ENCODE measurements at places on chromosomes 1 and 21.

DNA sequence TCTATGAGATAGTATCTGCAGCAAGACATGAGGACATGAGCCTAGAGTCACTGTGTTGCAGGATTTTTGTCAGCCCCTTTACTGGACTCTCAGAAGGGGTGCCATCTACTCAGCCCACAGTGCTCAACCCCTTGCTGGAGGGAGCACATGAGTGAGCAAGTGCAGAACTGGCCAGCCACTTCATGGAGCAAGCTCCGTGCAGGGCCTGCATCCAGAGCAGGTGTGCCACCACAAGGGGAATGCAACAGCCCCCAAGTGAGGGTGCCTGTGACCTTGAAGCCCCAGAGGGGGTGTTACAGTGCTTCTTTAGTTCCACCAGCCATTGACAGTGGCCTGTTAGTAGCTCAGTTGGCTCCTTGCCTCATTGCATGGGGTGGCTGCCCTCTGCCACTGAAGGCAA is 649.7 kb downstream of the PLPP3 start:
- no peak for DNase-seq

DNA sequence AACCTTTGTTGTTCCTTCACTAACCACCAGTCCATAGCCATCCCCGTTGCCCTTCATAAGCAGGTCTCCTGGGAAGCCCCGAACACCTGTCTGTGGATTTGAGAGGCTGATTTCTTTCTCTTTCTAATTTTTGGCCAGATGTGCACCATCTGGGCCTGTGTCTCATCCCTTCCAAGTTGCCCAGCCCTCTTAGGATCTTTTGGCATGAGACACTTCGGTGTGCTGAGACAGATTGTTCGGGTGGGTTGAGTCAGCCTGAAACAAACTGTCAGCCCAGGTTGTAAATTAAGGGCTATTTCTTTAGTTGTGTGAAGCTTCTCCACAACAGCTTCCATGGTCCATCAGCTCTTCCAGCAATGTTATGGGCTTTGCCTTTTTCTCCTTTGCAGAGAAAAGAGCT is 1.4 kb upstream of the DNAJC11 start:
- DNase-seq = no peak

GRCh38 chr21:38949070-38949380 is 143.3 kb downstream of the ETS2 start:
- DNase-seq = no peak

GRCh38 chr1:21396516-21396915 is 43.4 kb upstream of the NBPF3 start:
- no peak for DNase-seq

DNA sequence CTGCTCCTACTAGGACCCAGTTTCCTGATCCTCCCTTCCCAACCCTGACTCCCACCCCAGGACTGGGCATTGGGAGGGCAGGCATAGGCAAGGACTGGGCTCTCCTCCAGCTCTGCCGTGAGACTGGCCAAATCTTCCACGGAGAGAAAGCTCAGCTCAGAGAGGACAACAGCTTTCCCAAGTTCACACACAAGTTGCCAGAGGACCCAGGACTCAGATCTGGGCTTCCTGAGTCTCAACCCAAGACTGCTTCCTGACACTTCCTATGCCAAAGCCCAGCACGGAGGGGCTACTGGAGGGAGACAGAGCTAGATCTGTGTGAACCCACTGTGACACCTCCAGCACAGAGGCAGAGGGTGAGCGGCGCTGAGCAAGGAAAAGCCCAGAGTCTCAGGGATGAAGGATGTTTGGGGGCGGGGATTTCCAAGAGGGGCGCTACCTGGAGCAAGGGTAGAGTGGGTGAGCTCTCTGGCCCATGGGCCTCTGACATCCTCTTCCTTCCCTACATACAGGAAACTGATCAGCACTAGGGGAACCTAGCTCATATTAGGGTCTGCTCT is 7.1 kb downstream of the PDZK1IP1 start:
- DNase-seq = no peak

DNA sequence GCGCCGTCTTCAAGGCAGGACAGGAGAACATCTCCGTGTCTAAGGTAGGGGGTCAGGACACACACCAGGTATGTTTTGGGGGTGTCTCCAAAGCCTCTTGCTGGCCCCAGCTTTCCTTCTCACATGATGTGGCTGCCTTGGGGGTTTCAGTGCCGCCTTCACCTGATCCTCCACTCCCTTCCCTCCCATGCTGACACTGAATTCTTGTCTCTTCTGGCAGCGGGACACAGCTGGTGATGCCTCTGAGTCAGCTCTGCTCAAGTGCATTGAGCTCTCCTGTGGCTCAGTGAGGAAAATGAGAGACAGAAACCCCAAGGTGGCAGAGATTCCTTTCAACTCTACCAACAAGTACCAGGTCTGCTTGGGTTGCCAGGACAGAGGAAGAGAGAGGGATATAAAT is 13.5 kb downstream of the ATP1A2 start:
- peak; percentile 31 for DNase-seq

DNA sequence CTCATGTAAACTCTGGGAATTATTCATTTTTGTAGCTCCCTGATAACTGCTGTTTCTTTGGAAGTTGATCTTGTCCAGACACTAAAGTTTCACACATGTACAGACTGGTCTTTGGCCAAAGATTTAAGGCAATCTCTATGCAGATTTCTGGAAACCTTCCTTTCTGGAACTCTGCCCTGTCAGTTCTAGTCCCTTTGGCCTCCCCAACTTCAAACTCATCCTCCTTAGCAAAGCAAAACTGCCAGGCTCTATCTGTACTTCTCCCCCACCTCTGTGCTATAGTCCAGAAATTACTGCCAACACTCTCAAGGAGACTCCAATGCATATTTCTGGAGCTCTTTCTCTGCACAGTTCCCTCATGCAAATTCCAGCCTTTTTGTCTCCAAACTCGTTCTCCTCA is 36.5 kb downstream of the C1orf198 start:
- DNase-seq = no peak

GRCh38 chr1:172286629-172287076 is 133.8 kb upstream of the C1orf105 start:
- DNase-seq = peak; percentile 98

DNA sequence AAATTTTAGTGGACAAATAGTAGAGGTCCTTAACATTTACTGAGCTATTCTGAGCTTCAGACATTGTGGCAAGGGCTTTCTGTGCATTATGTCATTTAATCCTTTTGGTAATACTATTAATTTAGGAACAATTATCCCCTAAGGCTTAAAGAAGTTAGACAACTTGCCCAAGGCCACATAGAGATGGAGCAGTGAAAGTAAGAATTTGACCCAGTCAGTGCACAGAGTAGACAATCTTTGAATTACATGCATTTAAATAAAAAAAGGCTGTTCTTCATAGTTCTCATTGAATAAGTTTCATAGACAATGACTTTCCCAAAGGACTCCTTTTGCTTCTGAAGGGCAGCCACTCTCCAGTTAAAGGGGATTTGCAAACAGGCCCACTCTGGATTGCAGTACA is 142.7 kb downstream of the RUNX1 start:
- DNase-seq = no peak

DNA sequence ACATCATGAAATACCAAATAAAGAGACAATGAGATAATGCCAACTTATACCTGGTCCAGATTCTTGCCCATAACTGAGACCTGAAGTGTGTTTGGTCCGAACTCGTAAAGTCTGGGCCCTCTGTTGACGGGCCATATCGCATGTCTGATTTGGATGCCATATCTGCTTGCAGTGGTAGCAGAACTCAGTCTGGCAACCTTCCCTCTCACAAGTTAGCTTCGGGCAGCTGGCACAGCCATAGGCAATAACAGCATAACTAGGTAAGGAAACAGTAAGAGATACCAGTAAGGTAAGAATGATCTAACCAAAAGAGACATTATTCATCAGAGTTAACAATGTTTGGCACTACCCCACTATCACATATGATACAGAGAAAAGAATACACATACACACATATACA is 15.1 kb downstream of the RNF19B start:
- DNase-seq = no peak

- no peak for DNase-seq
These were observed 164.0 kb downstream of the NEK7 start for GRCh38 chr1:198320759-198321158.

GRCh38 chr1:230283678-230284077 is 142.5 kb downstream of the PGBD5 start:
- no peak for DNase-seq

DNA sequence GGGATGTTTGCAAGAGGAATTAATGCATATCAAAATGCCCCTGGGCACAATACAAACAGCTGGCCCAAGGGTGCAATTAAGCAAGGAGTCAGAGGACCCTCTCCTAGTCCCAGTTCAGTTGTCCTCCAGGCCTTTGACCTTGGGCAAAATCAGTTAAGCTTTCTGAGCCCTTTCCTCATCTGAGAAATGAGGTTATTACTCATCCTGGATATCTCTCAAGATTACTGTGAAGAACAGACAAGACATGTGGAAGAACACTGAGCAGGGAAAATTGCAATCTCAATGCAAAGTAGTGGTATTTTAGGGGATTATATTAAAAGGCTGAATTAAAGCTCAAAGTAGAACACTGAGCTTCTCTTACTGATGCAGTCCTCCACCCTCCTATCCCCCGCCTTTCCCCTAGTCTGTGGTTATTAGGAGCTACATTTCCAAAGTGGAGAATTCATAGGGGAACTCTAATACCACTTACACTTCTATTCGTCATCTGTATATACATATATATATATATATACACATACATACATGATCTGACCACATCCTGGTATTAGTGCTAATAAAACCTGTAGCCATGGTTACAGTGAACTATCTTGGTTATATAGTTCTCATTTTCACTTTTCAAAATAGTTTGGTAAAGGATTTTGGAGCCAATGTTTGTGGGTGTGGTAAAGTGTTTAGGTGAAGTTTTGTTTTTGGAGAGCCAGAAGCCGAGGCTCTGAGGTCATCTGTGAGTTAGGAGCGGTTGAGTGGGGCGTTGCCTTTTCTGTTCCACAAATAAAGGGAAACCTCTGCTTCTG is 18.1 kb downstream of the KIAA0040 start:
- DNase-seq = no peak

DNA sequence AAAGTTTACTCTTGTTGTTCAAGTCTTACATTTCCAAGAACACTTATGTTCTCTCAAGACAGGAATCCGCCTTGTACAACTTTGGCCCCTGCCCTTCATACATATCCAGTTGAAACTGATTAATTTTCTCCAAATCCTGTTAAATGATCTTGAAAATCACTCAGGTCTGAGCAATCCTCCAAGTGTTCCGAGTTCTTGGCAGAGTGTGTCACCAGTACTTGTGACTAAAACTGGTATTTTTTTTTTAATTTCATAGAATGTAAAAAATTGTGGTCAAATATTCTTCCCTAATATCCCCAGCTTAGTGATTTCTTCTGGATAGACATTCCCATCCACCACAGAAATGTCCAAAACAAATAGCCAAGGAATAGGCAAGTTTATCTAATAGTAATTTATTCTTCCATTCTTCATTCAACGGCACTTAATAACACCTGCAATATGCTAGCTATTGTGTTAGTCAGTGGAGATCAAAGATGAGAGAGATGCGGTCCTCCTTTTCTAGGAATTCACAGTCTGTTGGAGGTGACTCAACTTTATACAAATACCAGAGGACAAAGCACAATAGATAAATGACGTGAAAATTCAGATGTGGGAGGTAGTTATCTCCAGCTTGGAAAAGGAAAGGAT is 71.4 kb downstream of the DIRAS3 start:
- DNase-seq = peak; percentile 100

- DNase-seq = no peak
These were observed 146.4 kb upstream of the POU3F1 start for GRCh38 chr1:38193040-38193439.

DNA sequence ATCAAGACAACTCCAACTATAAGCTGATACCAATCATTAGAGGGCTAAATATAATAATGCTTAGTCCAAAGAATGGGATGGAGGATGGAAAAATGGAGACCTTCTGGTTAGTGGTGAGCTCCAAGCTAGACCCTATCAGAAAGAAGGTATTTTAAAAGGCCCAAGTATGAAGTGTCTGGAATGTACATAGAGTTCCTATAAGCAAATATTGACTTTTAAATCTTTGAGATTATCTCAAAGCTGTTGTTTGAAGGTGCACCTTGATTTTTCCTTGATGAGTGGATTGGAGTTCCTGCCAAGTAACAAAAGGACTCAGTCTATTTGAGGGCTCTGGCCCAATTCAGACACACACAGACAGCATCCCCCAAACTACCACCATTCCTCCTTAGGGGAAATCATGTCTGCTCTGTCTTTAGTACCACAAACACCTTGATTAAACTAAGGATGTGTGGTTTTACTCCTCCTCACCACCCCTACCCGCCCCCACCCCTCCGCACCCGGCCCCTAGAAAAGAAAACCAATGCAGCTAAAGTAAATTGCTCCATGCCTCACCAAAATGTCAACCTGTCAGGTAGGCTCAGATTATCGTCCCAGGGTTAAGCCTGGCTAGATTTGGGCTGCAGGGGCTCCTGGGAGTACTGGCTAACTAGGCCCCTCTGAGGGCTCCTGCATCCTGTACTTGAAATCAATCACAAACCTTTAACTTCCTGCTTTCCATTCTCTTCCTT is 59.4 kb downstream of the CDC7 start:
- no peak for DNase-seq

- DNase-seq = peak; percentile 79
These were observed 98.5 kb downstream of the ASH1L start for GRCh38 chr1:155463865-155464650.

GRCh38 chr1:158706096-158706495 is 5.6 kb upstream of the OR6K2 start:
- DNase-seq = no peak

- no peak for DNase-seq
These were observed 50.5 kb downstream of the DNAJC6 start for GRCh38 chr1:65359888-65360287.

- no peak for DNase-seq
These were observed 52.5 kb downstream of the ATP2B4 start for GRCh38 chr1:203678943-203679661.

- no peak for DNase-seq
These were observed 159.1 kb upstream of the USP24 start for GRCh38 chr1:55374216-55374615.

DNA sequence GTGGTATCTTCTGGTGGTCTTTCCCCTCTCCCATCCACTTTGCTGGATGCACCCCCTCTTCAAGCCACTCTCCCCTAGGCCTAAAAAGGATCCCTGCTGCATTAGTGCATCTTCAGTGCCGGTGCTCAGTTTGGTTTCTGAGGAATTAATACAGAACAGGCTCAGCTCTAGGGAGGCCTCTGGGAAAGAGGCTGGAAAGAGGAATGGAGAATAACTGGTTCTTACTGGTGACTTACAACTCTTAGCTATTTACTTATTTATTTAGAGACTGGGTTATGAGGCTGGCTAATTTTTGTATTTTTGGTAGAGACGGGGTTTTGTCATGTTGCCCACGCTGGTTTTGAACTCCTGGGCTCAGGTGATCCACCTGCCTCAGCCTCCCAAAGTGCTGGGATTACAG is 19.0 kb downstream of the MFN2 start:
- DNase-seq = no peak

GRCh38 chr1:230144758-230145504 is 77.9 kb downstream of the GALNT2 start:
- DNase-seq = no peak
